ENCODE measurements at places on chromosomes 2 and 18. TPM values are rescaled to one million over a fixed set of nuclear protein-coding genes. Genes with fewer than 3 reads are reported as not detected.

DNA sequence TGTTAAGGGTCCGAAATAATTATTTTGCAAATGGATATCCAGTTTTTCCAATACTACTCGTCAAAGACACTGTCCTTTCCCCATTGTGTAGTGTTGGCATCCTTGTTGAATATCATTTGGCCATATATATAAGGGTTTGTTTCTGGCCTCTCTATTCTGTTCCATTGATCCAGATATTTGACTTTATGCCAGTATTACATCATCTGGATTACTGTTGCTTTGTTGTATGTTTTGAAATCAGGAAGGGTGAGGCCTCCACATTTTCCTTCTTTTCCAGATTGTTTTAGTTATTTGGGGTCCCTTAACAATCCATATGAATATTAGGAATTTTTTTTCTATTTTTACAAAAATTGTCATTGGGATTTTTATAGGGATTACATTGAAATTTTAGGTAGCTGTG lies 244.1 kb downstream of the GPD2 start:
- no peak for DNase-seq
- H3K4me3 ChIP-seq, result no peak overlapping the region
- no peaks in the 10 kb centered on the region for H3K36me3 ChIP-seq
- no peaks in the 10 kb centered on the region for H3K4me1 ChIP-seq
- no peaks in the 10 kb centered on the region for H3K27me3 ChIP-seq
- no peak overlapping the region for H3K27ac ChIP-seq

GRCh38 chr2:157182834-157183396 lies 74.6 kb upstream of the GALNT5 start:
- peaks cover 20% of the 10 kb centered on the region for H3K4me1 ChIP-seq
- peak overlapping the region; percentile 97 for H3K27ac ChIP-seq
- DNase-seq, result peak; percentile 94

GRCh38 chr18:515838-516237 lies 15.3 kb upstream of the COLEC12 start:
- H3K27ac ChIP-seq, result peak overlapping the region; percentile 82
- peaks cover 35% of the 10 kb centered on the region for H3K4me1 ChIP-seq
- no peaks in the 10 kb centered on the region for H3K27me3 ChIP-seq
- peak; percentile 71 for DNase-seq
- no peaks in the 10 kb centered on the region for H3K36me3 ChIP-seq

The MYO3B gene
- not detected for total RNA-seq

DNA sequence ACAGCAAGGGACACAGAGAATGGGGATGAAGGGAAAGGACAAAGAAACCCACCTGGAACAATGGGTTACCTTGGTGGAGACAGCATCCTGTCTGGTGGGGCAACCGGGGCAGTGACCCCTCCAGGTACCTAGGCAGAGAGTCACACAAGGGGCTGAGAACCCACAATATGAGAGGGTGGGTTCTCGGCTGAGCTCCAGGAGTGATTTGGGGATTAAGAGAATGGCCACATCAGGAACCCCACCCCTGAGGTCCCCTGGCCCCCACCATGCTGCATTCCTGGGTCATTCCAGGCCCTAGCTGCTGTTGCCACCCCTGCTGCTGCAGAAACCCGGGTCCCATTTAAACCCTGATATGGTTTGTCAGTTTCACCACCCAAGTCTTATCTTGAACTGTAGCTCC lies 172.3 kb downstream of the RTP5 start:
- no peak for DNase-seq
- H3K36me3 ChIP-seq, result no peaks in the 10 kb centered on the region
- H3K27ac ChIP-seq, result no peak overlapping the region
- H3K4me3 ChIP-seq, result no peak overlapping the region
- no peaks in the 10 kb centered on the region for H3K27me3 ChIP-seq

The WIPF1 gene
- 44.2 TPM for total RNA-seq

The RASGRP3 gene
- total RNA-seq, result 42.1 TPM

GRCh38 chr2:215548714-215549113 lies 112.8 kb upstream of the FN1 start:
- no peaks in the 10 kb centered on the region for H3K27me3 ChIP-seq
- no peaks in the 10 kb centered on the region for H3K4me1 ChIP-seq
- no peak overlapping the region for H3K4me3 ChIP-seq
- H3K36me3 ChIP-seq, result no peaks in the 10 kb centered on the region
- no peak overlapping the region for H3K27ac ChIP-seq
- no peak for DNase-seq

- peak; percentile 61 for DNase-seq
- H3K27ac ChIP-seq, result no peak overlapping the region
- peaks cover 6% of the 10 kb centered on the region for H3K4me1 ChIP-seq
- H3K4me3 ChIP-seq, result no peak overlapping the region
- no peaks in the 10 kb centered on the region for H3K36me3 ChIP-seq
Observed at GRCh38 chr2:9813312-9814128, 29.8 kb upstream of the TAF1B start.

The FAM228A gene
- total RNA-seq, result not detected

DNA sequence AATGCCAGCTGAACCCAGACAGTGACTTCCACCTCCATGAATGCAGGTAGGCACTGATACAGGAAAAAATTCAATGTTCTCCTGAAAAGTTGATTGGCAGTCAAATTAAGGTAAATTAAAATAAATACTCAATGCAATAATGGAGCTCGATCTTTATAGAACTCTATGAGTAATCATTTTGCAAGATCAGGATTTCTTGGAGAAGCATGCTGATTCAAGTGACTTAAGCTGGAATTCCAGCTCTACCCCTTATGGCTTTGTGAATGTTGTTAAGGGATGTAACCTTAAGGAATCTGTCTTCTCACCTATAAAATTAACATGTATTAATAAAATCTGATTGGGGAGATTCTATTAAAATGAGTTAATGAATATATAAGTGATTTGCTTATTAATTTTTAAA lies 145.1 kb downstream of the QPCT start:
- no peak overlapping the region for H3K4me3 ChIP-seq
- DNase-seq, result no peak
- H3K27ac ChIP-seq, result no peak overlapping the region
- no peaks in the 10 kb centered on the region for H3K4me1 ChIP-seq
- no peaks in the 10 kb centered on the region for H3K27me3 ChIP-seq
- H3K36me3 ChIP-seq, result no peaks in the 10 kb centered on the region

- H3K4me1 ChIP-seq, result no peaks in the 10 kb centered on the region
- no peaks in the 10 kb centered on the region for H3K36me3 ChIP-seq
- H3K27ac ChIP-seq, result no peak overlapping the region
- no peak for DNase-seq
Observed at GRCh38 chr18:43442571-43442970, 165.3 kb upstream of the SYT4 start.

The OR6B2 gene
- not detected for total RNA-seq

DNA sequence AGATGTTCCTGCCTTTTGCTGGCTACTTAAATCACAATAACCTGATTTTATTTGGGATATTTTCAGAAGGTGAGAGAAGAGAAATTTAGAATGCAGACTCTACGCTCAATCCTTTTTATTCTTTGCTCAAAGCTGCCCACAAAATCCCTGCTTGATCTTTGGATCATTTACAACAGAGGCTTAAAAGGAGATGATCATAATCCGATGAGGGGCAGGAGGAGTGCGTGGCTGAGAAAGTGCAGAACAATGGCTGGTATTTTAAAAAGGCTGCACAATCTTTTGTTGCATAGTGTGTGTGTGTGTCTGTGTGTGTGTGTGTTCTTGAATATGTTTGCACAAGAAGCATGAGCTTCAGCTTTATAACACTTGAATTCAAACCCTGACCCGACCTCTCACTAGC lies 256.3 kb upstream of the MYT1L start:
- H3K4me1 ChIP-seq, result no peaks in the 10 kb centered on the region
- no peaks in the 10 kb centered on the region for H3K27me3 ChIP-seq
- no peak for DNase-seq
- H3K4me3 ChIP-seq, result no peak overlapping the region
- no peaks in the 10 kb centered on the region for H3K36me3 ChIP-seq

GRCh38 chr2:118049140-118049815 lies 35.4 kb upstream of the CCDC93 start:
- peaks cover 26% of the 10 kb centered on the region for H3K4me1 ChIP-seq
- no peak overlapping the region for H3K27ac ChIP-seq
- DNase-seq, result no peak
- H3K27me3 ChIP-seq, result peaks cover 15% of the 10 kb centered on the region

DNA sequence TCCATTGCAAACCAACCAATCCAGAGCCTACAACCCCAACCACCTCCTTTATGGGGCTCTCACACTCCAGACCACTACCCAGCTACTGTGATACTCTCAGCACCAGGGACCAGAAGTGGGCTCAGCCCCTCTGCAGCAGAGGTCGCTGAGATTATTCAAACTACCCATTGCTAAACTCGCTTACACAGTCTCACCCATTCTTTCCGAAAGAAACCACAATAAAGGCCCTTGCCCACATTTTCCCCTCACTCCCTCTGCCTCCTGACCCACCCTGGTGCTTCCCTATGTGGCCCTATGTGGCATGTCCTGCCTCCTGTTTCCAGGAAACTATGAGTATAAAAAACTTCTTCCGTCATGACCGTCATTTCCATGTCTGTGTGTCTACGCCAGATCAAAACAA lies 10.7 kb downstream of the TEX51 start:
- no peak overlapping the region for H3K27ac ChIP-seq
- H3K4me1 ChIP-seq, result no peaks in the 10 kb centered on the region
- H3K36me3 ChIP-seq, result no peaks in the 10 kb centered on the region
- H3K4me3 ChIP-seq, result no peak overlapping the region
- no peaks in the 10 kb centered on the region for H3K27me3 ChIP-seq
- no peak for DNase-seq

DNA sequence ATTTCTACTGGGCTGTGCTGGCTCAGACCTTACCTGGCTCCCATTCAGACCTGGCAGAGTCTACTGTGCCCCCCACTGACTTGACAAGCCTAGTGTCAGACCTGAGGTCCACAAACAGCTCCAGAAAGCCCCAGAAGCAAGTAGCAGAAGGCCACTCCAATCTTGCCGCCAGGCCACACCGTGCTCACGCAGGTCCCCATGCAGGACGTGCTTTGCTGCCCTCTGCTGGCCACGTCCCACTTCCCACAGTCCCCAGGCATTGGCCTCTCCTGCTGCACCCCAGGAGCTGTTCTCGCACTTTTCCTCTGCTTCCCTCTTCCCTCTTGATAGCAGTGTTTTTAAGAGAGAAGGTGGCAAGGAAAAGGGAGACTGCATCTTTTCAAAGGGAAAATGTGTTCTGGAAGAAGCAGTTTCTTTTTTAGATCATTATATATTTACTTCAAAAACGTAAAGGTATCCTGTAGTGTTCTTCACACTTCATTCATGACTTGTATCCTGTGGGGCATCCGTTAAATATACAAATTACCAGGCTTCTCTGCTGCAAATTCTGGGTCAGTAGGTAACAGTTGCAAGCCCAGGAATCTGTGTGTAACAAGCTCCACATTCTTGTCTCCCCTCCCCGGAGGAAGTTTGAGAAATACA lies 81.4 kb upstream of the PAPOLG start:
- H3K4me1 ChIP-seq, result no peaks in the 10 kb centered on the region
- no peak overlapping the region for H3K4me3 ChIP-seq
- no peaks in the 10 kb centered on the region for H3K36me3 ChIP-seq
- DNase-seq, result peak; percentile 64
- H3K27me3 ChIP-seq, result no peaks in the 10 kb centered on the region
- H3K27ac ChIP-seq, result no peak overlapping the region

The KLHL29 gene
- 10.6 TPM for total RNA-seq

- no peaks in the 10 kb centered on the region for H3K4me1 ChIP-seq
- no peak for DNase-seq
- H3K4me3 ChIP-seq, result no peak overlapping the region
- peaks cover 1% of the 10 kb centered on the region for H3K27me3 ChIP-seq
- H3K27ac ChIP-seq, result no peak overlapping the region
Observed at GRCh38 chr2:118779362-118779761, 68.1 kb downstream of the EN1 start.

The GREB1 gene
- total RNA-seq, result 0.23 TPM

The EDAR gene
- not detected for total RNA-seq

- DNase-seq, result no peak
- H3K27ac ChIP-seq, result no peak overlapping the region
- H3K36me3 ChIP-seq, result no peaks in the 10 kb centered on the region
- H3K27me3 ChIP-seq, result peaks cover 10% of the 10 kb centered on the region
- no peaks in the 10 kb centered on the region for H3K4me1 ChIP-seq
- H3K4me3 ChIP-seq, result no peak overlapping the region
Observed at GRCh38 chr2:38113051-38113450, 37.1 kb upstream of the CYP1B1 start.

DNA sequence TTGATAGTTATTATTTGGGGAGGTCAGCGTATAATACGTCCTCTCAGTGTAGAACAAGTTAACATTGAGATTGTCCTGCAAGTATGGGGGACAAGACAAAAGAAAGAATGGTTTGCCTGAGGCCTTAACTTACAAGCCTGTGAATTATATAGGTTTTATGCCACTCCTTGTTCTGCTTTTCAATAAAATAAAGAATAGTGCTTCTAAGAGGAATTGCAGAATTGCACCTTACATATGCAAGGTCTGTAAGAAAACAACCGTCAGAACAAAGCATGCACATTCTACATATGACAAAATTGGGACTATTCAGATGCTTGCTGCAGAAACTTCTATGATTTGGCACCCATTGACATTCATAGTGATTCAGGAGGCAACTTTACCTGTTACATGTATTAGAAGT lies 785.0 kb downstream of the NR4A2 start:
- no peak overlapping the region for H3K27ac ChIP-seq
- H3K36me3 ChIP-seq, result no peaks in the 10 kb centered on the region
- no peaks in the 10 kb centered on the region for H3K4me1 ChIP-seq

The UPP2 gene
- not detected for total RNA-seq

The TRIM54 gene
- total RNA-seq, result 0.51 TPM

- H3K36me3 ChIP-seq, result no peaks in the 10 kb centered on the region
- H3K27ac ChIP-seq, result no peak overlapping the region
Observed at GRCh38 chr18:75081486-75081885, 127.5 kb downstream of the PTGR3 start.

DNA sequence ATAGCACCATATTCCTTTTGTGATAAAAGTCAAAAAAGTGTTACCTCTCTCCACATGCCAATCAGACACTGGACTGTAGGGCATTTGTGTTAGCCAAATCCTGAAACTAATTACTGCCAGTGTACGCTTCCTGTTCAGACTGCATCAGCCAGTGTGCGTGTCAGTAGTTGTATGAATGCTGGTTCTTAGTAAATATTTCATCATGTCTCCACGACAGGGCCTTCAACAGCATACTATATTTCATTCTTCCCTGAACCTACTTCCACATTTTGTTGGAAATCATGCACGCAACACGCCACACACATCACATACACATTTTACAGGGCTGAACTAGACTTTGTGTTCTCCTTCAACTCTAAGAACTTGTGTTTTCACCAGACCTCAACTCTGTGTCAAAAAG lies 77.5 kb downstream of the EPB41L3 start:
- DNase-seq, result peak; percentile 50
- H3K36me3 ChIP-seq, result no peaks in the 10 kb centered on the region
- H3K4me3 ChIP-seq, result no peak overlapping the region
- H3K4me1 ChIP-seq, result peaks cover 36% of the 10 kb centered on the region
- H3K27me3 ChIP-seq, result no peaks in the 10 kb centered on the region

The SLC11A1 gene
- total RNA-seq, result not detected

- H3K27me3 ChIP-seq, result no peaks in the 10 kb centered on the region
- no peaks in the 10 kb centered on the region for H3K36me3 ChIP-seq
Observed at GRCh38 chr2:51791496-51791895, 759.6 kb upstream of the NRXN1 start.

The EPB41L5 gene
- 15.1 TPM for total RNA-seq
